ENCODE measurements at places on chromosomes 1 and 21.

DNA sequence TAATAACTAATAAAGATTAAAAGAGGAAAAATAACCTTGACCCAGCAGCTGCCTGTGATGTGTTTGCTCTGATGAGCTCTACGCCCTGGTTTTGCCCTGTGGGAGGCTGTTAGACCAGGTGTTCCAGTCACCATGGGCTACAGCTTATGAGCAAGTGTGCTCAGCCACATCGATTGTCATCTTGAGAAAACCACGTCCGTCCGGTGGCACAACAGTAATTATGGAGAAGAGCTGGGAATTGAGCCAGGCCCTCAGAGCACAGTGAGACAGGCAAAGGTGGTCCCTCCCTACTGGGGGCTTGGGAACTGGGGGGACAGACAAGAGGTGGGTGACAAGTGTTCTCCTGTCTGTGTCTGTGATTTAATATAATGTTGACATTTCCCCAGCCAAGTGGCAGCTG is 420.5 kb downstream of the MATN1 start:
- DNase-seq, result no peak

DNA sequence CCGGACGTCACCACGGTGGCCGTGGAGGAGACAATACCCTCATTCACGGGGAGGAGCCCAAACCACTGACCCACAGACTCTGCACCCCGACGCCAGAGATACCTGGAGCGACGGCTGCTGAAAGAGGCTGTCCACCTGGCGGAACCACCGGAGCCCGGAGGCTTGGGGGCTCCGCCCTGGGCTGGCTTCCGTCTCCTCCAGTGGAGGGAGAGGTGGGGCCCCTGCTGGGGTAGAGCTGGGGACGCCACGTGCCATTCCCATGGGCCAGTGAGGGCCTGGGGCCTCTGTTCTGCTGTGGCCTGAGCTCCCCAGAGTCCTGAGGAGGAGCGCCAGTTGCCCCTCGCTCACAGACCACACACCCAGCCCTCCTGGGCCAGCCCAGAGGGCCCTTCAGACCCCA is 7.0 kb downstream of the TNFRSF14 start:
- no peak for DNase-seq

GRCh38 chr1:172517545-172517944 is 15.4 kb upstream of the SUCO start:
- no peak for DNase-seq

- no peak for DNase-seq
Measured at GRCh38 chr1:43482215-43482614, 28.5 kb upstream of the HYI start.

DNA sequence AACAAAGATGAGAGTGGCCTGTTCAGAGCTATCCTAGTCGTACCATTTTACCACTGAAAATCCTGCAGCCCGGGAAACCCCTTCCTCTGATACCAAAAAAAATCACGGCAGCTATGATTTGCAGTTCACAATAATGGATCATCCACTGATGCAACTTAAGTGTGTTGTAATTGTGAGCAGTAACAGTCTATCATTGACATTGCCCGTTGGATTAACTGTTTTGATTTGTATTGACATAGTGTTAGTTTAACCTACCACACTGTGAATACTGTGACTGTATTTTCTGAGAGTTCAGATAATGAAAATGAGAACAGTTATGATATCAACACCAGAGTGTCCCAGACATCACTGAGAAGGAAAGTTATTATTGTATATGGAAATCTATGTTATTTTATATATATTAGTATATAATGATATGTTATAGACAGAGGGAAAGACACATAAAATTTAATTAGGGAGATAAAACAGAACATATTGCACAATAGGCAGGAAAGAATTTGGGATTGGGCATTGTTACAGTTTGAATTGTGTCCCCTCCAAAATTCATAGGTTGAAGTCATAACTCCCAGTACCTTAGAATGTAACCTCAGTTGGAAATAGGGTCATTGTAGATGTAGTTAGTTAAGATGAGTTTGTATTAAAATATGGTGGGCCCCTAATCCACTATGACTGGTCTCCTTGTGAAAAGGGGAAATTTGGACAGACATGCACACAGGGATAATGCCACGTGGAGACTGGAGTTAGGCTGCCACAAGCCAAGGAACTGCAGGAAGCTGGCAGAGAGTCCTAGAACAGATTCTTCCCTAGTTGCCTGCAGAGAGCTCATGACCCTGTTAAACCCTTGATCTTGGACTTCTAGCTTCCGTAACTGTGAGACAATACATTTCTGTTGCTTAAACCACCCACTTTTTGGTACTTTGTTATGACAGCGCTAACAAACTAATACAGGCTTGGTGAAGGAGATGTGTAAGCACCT is 54.4 kb downstream of the TLCD4 start:
- DNase-seq, result peak; percentile 7

DNA sequence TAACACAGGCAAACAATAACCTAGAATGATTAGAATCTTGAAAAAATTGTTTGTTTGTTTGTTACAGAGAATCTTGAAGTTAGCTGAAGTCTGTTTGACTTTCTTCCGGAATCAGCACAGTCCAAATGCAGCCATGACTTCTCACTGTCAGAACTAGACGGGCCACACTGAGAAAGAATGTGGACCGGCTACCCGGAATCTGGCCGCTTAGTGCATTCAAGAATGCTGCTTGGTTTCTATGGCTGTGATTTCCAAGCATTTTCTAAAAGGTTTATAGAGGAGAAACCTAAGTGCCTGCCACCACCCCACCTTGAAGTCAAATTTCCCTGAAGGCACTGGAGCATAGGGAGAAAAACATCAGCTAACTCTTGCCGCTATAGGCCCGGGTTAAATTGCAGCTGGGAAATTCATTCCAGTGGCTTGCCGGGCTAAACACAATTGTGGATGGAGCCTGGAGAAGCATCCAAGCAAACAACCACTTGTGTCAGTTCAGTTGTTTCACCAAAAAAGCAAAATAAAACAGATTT is 231.1 kb downstream of the DISC1 start:
- DNase-seq, result no peak

DNA sequence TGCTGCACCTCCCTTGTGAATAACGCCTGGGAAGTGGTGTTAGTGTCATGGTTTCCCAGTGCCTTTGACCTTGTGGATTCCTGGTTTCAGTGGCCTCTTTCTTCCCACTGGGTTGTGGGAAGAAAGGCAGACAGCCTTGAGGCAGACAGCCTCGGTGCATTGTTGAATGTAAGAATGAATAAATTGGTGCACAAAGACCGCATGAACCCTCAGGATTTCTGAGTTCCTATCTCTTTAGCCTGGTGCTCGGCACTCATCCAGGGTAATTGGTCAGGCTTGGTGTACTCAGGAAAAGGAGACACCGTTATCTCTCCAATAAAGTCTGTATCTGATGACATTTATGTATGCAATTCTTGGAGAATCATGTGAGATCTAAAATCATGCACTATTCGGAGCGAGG is 5.1 kb downstream of the ZNF362 start:
- DNase-seq, result no peak

- no peak for DNase-seq
Measured at GRCh38 chr1:112298558-112298957, 97.5 kb upstream of the CTTNBP2NL start.

DNA sequence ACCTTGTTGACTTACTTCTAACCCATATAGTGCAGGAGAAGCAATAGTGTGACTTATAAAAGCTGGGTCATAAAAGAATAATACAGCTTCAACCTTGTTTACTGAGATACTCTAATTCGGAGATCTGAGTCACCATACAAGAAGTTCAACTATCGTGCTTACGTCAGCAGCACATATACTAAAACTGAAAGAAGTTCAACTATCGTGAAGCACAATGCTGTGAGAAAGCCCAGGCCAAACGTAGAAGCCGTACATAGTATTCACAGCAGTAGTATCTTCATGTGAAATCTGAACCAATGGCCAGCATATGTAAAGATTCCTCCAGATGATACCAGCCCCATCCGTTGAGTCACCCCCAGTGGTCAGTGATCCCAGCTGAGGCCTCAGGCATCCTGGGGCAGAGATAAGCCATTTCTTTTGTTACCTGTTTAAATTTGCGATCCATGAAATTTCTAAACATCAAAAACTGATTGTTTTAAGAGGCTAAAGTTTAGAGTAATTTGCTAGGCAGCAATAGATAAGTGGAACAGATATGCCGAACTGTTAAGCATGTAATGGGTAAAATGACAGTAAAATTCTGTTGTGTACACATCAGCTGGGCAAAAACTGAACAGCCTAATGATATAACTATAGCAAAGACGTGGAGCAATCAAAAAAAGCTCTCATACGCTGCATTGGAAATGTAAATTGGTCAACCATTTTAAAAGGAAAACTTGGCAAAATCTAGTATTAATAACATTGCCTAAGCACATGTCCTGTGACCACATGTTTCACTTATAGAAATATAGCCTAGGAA is 53.9 kb upstream of the SAMD13 start:
- no peak for DNase-seq

GRCh38 chr1:96090134-96090533 is 631.5 kb upstream of the PTBP2 start:
- DNase-seq, result no peak

GRCh38 chr21:40706806-40707655 is 139.9 kb downstream of the DSCAM start:
- DNase-seq, result no peak

GRCh38 chr1:92504291-92505014 is 17.7 kb upstream of the GFI1 start:
- no peak for DNase-seq

DNA sequence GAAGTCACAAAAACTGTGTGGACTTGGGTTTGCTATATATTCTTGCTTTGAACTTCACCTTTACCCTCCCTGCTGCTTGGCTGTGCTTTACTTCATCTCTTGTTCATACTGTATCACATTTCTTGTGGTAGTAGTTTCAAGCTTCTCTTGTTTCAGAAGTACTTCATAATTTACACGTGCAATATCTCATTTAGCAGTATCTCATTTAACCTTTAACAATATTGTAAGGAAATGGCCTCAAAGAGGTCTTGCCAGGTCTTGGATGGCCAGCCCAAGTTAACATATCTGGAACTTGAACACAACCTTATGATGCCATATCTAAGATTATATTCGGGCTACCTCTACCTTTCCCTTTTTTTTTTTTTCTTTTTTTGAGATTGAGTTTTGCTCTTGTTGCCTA is 1.7 kb upstream of the TRIM45 start:
- DNase-seq, result no peak

DNA sequence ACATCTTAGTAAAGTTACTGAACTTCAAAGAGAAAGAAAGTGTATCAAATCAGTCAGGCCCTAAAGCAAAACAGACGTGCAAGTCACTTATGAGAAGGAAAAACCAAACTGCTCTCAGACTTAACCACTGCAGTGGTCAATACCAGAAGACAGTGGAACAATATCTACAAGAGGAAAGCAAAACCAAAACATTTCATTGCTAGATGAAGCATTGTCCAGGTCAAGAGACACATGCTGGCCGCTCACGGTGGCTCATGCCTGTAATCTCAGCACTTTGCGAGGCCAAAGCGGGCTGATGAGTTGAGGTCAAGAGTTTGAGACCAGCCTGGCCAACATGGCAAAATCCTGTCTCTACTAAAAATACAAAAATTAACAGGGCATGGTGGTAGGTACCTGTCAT is 82.0 kb upstream of the MROH9 start:
- DNase-seq, result no peak

DNA sequence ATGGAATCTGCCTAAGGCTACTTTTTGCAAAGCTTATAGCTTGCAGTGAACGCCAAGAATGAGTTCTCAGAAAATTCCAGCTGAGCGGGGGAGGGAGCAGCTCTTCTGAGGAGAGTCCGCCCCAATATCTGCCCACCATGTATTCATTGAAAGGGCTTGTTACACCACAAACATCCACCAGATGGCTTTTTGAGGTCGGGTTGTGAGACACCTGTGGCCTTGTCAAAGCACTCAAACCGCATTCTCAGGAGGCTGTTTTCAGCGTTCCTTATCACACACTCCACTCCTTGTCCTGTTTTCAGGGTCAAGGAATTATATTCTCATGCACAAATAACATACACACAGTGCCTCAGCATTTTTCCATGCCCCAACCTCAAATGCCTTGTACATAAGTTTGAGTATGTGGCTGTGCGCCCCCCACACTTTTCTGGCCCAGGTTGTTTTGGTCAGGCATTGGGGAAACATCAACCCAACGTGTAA is 3.9 kb upstream of the C4BPB start:
- peak; percentile 0 for DNase-seq

- no peak for DNase-seq
Measured at GRCh38 chr1:162055062-162055461, 14.4 kb upstream of the NOS1AP start.

GRCh38 chr1:9278116-9278515 is 14.6 kb upstream of the SPSB1 start:
- DNase-seq, result no peak

DNA sequence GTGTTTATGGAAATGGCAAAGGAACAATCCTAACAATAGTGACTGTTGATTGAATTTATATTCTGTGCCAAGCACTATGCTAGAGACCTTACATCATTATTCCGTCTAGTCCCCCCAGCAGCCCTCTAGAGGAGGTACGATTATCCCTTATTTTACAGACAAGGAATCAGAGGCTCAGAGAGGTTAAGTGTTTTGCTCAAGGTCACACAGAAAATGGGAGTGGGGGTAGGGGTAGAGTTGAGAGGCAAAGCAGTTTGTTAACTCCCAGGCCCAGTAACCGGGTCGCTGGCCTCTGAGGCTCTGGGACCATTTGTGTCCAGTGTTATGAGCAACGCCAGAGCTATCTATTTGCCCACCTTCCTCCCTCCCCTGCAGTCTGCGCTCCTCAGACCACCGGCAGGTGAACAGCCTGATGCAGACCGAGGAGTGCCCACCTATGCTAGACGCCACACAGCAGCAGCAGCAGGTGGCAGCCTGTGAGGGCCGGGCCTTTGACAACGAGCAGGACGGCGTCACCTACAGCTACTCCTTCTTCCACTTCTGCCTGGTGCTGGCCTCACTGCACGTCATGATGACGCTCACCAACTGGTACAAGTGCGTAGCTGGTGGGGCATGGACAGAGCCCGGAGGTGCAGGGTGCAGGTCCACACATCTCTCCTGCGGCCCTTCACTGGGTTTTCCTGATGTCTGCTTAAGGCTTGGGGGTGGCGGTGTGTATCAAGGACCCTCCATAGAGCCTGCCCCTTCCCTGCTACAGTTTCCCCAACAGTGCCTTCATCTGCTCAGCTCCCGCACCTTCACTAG is 19.8 kb downstream of the SERINC2 start:
- no peak for DNase-seq

- no peak for DNase-seq
Measured at GRCh38 chr1:203526130-203526529, 32.2 kb downstream of the OPTC start.

DNA sequence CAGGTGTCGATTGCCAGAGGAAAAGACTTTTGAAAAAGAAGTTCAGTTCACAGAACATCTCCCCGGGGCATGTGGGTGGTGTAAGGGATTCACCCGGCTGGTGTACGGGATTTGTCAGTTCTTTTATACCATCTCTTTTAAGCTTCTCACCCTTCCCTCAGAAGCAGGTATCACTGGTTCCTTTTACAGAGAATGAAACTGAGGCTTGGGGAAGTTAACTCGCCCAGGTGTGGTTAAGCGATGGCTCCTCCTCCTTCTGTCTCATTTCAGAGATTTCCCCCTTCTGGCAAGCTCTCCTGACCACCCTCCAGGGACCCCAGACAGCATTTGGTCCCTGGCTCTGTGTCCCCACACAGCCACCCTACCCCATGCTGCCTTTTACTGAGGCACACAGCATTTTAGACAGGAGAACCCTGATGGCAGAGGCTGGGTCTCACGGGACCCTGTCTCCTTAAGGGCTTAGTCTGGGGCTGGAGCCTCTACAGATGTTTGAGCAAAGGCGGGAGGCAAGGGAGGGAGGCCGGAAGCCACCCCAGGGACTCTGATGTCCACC is 2.8 kb upstream of the ECE1 start:
- DNase-seq, result no peak

GRCh38 chr1:183360473-183360872 is 57.7 kb downstream of the NMNAT2 start:
- DNase-seq, result no peak

- no peak for DNase-seq
Measured at GRCh38 chr1:113545626-113546025, 155.3 kb downstream of the MAGI3 start.

Data from cerebellar nuclear complex (tissue), 1 donor.